ENCODE measurements at places on chromosomes 2 and 18.

DNA sequence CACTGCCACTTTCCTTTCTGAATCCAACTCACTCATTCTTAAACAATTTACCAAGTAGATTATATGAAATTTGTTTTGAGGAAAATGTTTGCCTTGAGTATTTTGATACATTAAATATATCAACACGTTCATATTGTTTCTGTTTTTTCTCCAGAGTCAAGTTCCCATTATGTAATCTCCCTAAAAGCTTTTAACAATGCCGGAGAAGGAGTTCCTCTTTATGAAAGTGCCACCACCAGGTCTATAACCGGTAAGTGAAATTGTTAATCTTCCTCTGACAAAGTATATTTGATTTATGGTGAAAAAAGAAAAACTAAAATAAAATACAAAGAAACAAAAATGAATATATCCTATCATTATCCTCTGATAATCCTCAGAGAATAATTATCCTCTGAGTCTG, 838.6 kb downstream of the MBD2 start:
- DNase-seq = no peak

- no peak for DNase-seq
Measured at GRCh38 chr2:179556425-179556824, 291.8 kb upstream of the SESTD1 start.

- no peak for DNase-seq
Measured at GRCh38 chr2:105852066-105852465, 107.4 kb downstream of the NCK2 start.

GRCh38 chr2:69018678-69019095, 5.7 kb downstream of the ANTXR1 start:
- DNase-seq = no peak

DNA sequence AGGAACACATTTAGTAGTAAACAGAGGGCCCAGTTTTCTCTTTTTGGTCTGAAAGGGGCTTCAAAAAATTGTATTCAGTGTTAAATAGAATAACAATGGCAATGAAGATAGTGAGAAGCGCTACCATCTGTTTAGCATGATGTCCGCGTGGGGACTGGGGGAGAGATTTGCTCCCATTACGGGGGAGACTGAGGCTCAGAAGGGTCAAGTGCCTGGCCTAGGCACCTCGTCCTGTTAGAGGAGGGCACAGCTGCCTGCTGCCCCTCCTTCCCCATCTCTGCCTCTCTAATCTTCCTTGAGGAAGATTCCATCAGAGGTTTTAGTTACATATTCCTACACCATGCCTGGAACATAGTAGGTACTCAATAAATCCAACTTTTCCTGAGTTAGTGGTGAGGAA, 10.1 kb upstream of the TMEM185B start:
- DNase-seq = no peak

GRCh38 chr2:159712929-159713420, 669 bp downstream of the MARCHF7 start:
- DNase-seq = no peak

- no peak for DNase-seq
Measured at GRCh38 chr2:8511868-8512612, 169.8 kb upstream of the ID2 start.

DNA sequence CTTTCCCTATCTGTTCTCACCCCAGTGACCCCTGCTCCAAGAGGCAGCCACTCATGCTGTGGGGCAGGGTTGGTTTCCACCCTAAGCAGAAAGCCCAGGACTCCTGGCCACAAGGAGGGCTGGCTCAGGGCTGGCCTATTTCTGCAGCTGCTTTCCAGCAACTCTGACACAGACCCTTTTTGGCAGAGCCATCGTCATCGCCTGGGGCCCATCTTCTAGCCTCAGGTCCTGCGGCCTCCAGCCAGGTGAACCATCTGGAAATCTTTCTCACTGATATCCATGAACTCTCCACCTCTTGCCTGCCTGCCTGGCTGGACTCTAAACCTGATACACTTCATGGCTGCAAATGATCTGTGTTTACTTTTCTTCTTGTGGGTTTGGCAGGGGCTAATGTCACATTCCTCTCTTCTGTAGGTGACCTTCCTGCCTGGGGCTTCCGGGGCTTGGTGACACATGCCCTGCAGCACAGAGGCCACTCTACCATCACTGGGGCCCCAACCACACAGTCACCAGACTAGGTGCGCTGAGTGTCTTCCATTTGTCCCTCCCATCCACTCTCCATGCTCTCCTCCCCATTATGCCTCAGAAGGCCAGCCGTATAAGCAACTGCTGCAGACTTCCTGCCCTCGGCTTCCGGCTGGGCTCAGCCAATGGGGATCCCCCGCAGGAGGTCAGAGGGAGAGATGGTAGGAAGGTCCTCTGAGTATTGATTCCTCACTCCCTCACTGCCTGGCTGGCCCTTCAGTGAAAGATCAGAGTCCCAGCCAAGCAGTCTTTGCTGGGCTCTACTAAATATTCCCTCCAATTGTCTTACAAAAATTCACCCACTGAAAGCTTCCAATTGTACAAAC, 9.7 kb upstream of the COPS8 start:
- no peak for DNase-seq

GRCh38 chr2:47023332-47023731, 107.7 kb upstream of the MCFD2 start:
- DNase-seq = no peak

GRCh38 chr18:321865-322467, 54.1 kb upstream of the THOC1 start:
- DNase-seq = no peak

DNA sequence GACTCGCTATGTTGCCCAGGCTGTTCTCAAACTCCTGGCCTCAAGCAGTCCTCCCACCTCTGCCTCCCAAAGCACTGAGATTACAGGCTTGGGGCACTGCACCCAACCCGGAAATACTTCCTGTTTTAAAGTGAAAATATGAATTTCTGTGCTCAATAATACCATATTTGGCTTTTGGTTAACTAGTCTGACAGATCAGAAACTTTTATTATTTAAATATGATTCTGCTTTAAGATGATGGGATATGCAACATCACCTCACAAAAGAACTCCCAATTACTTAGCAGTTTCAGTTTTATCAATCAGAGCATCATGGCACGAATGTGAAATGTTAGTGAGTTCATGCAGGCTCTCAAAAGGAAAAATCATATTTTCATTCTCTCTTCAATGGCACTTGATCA, 120.6 kb downstream of the PTRHD1 start:
- no peak for DNase-seq
